CD4-positive, alpha-beta T cell (primary cell): ENCODE measurements at places on chromosomes 4 and X.

DNA sequence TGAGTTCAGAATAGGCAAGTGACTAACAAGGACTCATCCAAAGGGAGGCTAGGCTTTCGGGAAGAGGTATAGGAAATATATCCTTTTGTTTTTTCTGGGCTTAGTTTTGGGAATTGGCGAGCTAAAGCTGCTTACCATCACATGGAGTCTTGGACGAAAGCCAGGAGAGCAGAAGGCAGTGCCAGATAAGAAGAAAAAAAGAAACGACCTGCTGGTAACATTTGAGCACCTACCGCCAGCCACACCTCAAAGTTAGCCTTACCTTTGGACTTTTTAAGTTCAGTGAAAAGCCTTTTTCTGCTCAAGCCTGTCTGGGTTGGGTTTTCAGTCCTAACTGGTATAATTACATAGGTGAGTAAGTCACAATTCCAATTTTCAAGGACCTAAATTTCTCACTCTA, 85.1 kb upstream of the LCORL start:
- no peak for DNase-seq

GRCh38 chrX:21745756-21746155, 12.2 kb downstream of the SMPX start:
- peak; percentile 21 for DNase-seq

- no peak for DNase-seq
Observed at GRCh38 chr4:149723065-149723464, 92.6 kb downstream of the IQCM start.

DNA sequence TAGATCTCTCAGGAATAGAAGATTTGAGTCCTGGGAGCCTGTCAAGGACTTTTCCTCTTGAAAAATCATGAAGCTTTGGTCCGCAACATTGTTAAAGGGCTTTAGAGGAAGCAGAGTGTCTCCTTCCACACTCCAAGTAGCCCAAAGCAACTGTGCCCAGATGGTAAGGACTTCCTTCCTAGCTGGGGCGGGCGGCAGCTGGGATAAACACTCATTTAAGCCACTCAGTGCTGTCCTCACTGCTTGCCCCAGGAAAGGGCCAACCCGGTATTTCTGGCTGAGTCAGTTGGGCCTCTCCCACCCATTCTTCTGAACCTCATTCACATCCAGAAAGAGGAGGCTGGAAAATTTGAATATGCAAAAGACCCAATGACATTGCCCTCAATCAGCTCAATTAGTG, 144.3 kb downstream of the CHIC2 start:
- DNase-seq, result no peak

GRCh38 chrX:111133389-111133788, 37.4 kb downstream of the PAK3 start:
- no peak for DNase-seq

DNA sequence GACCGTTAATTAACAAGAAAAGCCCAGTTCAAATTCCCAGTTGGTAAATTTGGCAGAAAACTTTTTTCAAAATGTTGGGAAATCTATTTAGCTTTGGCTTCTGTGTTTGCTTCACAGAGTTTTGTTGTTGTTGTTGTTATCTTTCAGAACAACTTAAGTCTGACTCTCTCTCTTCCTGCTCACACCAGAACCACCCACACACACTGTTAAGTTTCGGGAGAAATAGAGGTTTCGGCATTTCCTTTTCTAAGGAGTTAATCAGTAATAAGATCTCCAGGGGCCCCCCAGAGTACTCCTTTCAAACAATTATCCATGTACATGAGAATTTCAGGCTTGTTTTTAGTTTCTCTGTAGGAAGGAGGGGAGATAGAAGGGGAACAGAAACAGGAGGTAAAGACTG, 106.2 kb upstream of the PTCHD1 start:
- DNase-seq, result no peak

- no peak for DNase-seq
Observed at GRCh38 chr4:73237044-73237443, 21.6 kb downstream of the ANKRD17 start.

GRCh38 chrX:46796574-46797191, 37.8 kb upstream of the SLC9A7 start:
- DNase-seq, result peak; percentile 58

DNA sequence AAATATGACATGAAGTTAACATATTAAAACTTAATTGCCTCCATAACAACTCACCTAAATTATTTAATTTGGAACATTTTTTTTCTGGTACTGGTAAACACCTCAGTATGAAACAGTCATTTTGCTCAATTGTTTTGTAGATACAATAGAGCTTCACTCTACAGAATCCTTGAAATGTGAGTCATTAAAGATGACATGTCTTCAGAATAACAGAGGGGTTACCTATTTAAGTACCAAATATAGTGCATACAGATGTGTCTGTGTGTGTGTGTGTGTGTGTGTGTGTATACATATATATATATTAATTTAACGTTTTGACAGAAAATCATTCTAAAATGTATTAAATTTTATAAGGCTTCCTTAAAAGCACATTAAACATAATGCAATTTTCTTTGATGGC, 297.6 kb downstream of the INPP4B start:
- DNase-seq, result no peak

DNA sequence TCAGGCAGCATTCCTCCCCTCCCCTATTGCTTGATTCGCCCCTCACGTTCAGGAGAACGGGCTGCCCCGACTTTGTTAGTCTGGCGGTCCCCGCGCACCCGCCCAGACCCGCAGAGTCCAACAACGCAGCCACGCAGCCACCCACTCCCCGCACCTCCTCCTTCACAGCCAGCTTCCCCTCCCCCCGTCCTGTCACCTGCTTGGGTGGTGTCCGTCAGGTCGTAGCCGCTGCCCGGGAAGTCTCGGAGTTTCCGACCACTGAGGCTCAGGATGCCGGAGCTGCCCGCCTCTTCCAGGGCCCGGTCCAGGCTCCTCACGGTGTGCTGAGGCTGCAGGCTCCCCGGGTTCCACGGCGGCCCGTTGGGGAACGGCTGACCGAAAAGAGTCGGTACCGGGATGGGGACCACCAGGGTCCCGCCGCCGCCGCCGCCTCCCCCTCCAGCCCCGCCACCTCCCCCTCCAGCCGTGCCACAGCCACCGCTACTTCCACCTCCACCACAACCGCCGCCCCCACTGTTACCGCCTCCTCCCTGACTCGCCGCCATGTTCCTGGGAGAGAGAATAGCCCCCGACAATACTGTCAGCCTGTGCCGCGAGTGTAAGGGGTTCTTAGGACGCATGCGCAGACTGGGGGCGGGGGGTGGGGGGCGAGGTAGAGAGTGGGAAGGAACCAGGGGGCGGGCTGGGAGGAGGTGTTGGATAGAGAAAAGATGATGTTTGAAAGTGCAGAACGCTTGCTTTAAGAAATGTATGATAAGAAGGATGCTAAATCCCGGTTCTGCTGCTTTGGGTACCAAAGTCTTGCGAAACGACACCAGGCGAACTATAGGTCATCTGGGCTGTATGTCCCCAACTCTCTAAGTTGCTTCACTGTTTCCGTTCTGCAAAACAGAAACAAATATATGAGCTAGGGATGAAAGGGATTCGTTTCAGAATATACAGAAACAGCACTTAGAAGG, at the start of gene LRCH2:
TSS of gene LRCH2 (minus strand) at position 600 of the 959 bp plus-strand sequence. CDS start at position 545, 55 bp downstream.
- DNase-seq, result no peak
